Calu3 (cell line): ENCODE measurements at places on chromosomes 6 and 20. TPM values are rescaled to one million over a fixed set of nuclear protein-coding genes. Genes with fewer than 3 reads are reported as not detected.

CLPSL2 gene
- not detected in 2 replicates for total RNA-seq

DNA sequence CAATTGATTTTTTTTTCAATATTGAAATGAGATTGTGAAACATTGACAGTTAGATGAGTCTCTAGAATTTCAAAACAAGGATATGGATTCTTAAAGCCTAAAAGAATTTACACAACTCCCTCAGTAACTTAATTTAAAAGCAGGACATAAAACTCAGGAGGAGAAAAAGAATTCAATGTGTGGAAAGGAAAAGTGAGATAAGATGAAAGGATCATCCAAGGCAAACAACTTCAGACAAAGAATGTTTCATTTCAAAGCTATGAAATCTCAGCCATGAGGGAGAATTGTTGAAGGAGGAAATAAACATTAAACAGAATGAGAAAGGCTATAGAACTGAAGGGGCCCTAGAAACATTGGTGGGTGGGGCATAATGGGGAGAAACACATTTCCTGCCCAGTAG is 191.7 kb upstream of the NOX3 start:
- DNase-seq = no peak

LTA gene
- not detected in 2 replicates for total RNA-seq

- DNase-seq = no peak
Observed at GRCh38 chr20:51312480-51312783, 230.1 kb downstream of the NFATC2 start.

F13A1 gene
- total RNA-seq = not detected in 2 replicates
